Activated T-helper 2 cell treated with anti-CD3 and anti-CD28 coated beads, Interferon-gamma antibody, Interleukin-2, Interleukin-4, amounts not matched to agents 10 μg/mL and 5 μg/mL and 100 μg/mL, durations not matched to agents 14 hours and 24 hours and 36 hours (primary cell): ENCODE measurements at places on chromosomes 16 and 17.

GRCh38 chr17:47897561-47897960, 1.5 kb downstream of the SP2 start:
- no peak for DNase-seq

- DNase-seq, result no peak
These were observed 24.5 kb upstream of the CCL1 start for GRCh38 chr17:34387566-34387965.

DNA sequence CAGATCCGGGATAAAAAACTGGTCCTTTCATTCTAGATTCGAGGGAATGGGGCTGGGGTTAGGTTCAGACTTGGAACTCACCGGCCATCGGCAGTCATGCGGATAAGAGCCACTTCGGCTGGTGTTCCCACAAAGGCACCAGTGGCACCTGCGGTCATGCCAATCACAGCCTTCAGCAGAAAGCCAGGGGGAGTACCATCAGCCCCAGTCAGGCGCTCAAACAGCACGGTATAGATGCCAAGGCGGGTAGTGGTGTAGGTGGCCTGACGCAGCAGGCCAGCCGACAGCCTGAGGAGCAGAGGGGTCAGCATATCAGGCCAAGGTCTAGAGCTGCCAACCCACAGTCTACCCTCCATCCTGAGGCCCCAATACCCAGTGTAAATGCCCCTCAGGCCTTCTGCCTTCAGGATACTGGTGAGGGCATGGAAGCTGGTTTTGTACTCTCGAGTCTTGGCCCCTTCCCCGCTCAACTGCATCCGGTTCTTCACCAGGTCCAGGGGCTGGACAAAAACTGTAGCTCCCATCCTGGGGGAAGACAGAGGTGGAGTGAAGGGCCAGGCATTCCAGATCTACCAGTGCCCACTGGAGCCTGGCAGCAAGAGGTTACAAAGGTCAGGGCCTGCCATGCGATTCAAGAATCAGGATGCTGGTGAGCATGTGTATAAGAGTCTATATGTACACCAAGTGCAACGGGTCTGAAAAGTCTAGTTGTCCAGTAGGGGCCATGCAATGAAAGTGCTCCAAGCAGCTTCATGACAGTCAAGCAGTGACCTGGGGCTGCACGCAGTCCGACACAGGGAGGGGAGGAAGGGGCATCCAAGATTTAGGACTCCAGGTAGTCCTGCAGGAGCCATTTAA, 929 bp downstream of the SLC25A11 start:
- no peak for DNase-seq

- no peak for DNase-seq
These were observed 48.3 kb downstream of the HIC1 start for GRCh38 chr17:2102931-2103809.

- DNase-seq, result no peak
These were observed 34.0 kb upstream of the ADAMTS18 start for GRCh38 chr16:77468831-77469230.

- no peak for DNase-seq
These were observed 4.8 kb downstream of the ATP2A3 start for GRCh38 chr17:3959295-3959899.

DNA sequence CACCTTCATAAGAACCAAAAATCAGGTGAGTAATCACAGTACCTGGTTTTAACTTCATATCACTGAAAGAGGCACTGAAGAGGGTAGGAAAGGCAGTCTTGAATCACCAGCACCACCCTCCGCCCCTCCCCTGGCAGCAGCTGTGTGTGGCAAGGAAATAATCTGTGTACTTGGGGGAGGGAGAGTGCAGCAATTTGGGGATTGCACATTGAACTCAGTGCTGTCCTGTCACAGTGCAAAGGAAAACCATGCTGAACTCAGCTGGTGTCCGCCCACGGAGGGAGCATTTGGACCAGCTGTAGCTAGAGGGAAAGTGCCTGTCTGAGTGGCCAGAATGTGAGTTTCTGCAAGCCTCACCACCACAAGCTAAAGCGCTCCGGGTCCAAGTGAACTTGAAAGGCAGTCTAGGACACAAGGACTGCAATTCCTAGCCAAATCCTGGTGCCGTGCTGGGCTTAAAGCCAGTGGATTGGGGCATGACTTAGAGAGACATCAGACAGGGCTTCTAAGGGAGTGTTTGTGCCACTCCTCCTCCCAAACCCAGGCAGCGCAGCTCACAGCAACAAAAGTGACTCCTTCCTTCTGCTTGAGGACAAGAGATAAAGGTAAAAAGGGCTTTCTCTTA, 39.7 kb upstream of the ALDH3A1 start:
- DNase-seq, result no peak

- no peak for DNase-seq
These were observed 22.3 kb downstream of the MYH11 start for GRCh38 chr16:15834502-15834901.

DNA sequence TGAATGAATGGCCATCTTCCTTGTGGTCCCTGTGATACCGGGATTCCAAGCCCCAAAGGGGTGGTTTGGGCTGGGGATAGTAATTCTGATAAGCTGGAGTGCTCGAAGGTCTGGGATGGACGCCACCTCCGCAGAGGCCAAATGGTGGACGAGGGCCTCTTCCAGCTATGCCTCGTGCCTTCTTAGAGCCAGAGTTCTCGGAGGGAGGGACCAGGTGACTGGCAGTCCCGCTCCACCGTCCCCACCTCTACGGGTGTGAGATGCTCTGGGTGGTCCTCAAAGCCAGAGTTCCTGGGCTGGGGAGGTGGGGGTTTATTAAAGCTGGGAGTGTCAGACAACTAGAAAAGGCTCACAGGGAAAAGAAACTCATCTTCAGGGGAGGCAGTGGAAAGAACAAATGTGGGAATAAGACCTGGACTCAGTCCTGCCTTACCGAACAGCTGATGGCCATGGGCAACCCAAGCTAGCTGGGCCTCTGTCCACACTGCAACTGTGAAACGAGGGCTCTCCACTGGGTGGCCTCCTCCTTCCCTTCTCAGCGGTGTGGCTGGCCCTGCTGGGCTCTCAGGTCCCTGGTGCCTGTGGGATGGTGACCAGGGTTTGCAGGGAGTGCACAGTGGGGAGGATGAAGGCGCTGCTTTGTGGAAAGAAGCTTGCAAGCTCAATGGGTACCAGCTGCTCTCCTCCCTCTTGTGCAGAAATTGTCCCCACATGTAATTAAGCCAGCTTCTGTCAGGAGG, 75.2 kb downstream of the N4BP1 start:
- DNase-seq, result no peak

DNA sequence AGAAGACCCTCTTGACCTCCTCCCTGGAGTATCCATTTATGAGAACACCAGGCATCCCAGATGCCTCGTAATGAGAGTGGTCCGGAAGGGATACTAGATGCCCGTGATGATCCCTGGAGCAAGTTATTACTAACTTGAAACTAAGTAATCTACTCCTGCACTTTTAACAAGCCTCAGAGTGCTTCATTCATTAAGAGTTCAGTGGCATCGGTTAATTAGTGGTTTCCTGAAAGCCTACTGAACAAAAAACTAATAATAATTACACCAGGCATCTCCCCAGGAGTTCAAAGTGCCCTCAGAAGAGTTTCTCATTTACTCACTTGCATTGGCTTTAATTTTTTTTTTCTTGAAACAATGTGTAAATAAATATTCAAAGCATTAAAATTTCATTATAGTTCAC, 22.2 kb downstream of the ZNF75A start:
- DNase-seq, result no peak

- DNase-seq, result no peak
These were observed 21.7 kb downstream of the LRRC75A start for GRCh38 chr17:16470265-16470664.
